ENCODE measurements at places on chromosomes 7 and 10. TPM values are rescaled to one million over a fixed set of nuclear protein-coding genes. Genes with fewer than 3 reads are reported as not detected.

GRCh38 chr7:37549076-37549931, 100.6 kb upstream of the ELMO1 start:
- no peak for ATAC-seq

- ATAC-seq = no peak
Measured at GRCh38 chr7:604884-605531, 85.4 kb upstream of the PDGFA start.

DNA sequence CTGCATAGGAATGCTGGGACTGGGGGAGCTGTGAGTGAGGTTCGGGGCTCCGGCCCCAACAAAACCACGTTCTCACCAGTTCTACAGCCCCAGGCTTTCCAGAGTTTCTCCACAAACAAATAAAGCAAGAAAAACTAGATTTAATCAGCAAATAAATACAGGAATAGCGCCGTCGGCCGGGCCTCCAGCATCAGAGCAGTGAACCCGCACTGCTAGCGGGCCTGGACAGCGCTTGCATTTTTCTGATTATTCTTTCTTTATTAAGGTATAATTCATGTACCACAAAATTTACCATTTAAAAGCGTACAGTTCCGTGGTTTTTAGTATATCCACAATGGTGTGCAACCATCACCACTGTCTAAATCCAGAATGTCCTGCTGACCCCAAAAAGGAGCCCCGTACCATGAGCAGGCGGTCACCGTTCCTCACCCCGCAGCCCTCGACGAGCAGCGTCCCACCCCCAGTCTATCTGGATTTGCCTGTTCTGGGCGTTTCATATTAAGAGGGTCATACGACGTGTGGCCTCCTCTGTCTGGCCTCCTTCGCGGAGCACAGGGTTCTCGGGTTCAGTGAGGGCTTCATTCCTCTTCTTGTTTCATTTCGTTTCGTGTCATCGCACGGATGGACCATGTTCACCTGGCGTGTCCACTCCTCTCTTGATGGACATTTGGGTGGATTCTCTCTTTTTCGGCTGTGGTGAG, 35.5 kb upstream of the FOXL3 start:
- ATAC-seq = no peak

- no peak for ATAC-seq
Measured at GRCh38 chr10:14571866-14572507, 202.7 kb downstream of the FAM107B start.

- ATAC-seq = no peak
Measured at GRCh38 chr10:84340187-84340586, 11.8 kb downstream of the CCSER2 start.

- no peak for ATAC-seq
Measured at GRCh38 chr7:128025380-128025779, 5.9 kb downstream of the LRRC4 start.

DNA sequence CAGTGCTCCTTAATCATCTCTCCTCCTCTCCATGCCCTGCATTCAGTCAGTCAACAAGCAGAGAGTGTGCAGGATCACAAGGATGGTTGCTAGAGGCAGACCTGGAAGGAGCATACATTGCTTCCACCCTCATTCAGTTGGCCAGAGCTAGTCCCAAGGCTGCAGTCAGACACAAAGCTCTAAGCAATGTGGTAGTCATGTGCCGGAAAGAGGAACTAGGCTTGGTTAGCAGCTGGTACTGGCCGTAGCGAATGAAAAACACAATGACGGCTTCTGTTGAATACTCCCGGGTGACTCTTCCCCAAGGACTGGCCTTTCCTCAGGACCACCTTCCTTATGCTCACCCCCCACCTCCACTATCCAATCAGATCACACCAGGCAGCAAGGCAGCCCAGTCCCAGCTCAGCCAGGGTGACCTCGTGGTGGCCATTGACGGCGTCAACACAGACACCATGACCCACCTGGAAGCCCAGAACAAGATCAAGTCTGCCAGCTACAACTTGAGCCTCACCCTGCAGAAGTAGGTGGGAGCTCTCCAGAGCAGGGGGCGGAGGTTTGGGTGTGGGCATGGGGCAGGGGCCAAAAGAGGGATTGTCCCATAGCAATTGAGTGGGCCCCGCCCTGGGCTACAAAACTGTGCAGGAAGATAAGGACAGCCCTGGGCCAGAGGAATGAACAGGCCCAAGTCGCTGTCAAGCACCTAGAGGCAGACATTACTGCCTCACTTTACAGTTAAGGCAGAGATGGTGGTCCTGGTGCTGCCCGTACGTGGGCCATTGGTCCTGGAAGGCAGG, 10.9 kb downstream of the LDB3 start:
- ATAC-seq = no peak

GRCh38 chr7:130273933-130274255, 7.2 kb downstream of the CPA2 start:
- ATAC-seq = peak; percentile 53

GRCh38 chr7:149414171-149414570, 46.7 kb downstream of the ZNF777 start:
- ATAC-seq = no peak

- no peak for ATAC-seq
Measured at GRCh38 chr10:1054684-1055083, 1.5 kb upstream of the WDR37 start.

- no peak for ATAC-seq
Measured at GRCh38 chr7:131655866-131656265, 99.4 kb upstream of the PODXL start.

- no peak for ATAC-seq
Measured at GRCh38 chr7:63077841-63078240, 920.8 kb upstream of the ZNF722 start.

GRCh38 chr7:28078036-28078901, 102.3 kb downstream of the JAZF1 start:
- no peak for ATAC-seq

GRCh38 chr7:51824050-51824449, 507.4 kb upstream of the COBL start:
- ATAC-seq = no peak

GRCh38 chr10:101065481-101066145, 3.8 kb downstream of the KAZALD1 start:
- no peak for ATAC-seq

- ATAC-seq = no peak
Measured at GRCh38 chr7:133993547-133993946, 133.6 kb upstream of the LRGUK start.

DNA sequence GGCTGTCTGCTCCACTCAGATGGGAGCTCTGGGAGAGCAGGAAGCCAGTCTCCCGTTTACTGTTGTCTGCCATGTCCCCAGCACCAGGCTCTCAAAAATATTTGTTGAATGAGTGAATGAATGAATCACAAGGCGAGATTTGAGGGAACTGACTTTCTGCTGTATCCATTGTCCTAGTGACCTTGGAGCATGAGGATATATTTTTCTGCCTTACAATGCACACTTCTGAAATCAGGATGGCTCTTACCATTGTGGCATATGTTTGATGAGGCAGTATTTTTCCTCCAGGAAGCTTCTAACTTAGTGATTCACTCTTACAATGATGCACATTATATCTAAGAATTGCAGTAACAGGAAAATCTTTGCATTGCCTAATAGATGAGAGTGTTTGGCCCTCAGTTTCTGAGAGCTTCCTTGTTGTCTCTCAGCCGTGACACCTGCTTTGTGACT, 136.4 kb downstream of the RPS24 start:
- ATAC-seq = no peak

DNA sequence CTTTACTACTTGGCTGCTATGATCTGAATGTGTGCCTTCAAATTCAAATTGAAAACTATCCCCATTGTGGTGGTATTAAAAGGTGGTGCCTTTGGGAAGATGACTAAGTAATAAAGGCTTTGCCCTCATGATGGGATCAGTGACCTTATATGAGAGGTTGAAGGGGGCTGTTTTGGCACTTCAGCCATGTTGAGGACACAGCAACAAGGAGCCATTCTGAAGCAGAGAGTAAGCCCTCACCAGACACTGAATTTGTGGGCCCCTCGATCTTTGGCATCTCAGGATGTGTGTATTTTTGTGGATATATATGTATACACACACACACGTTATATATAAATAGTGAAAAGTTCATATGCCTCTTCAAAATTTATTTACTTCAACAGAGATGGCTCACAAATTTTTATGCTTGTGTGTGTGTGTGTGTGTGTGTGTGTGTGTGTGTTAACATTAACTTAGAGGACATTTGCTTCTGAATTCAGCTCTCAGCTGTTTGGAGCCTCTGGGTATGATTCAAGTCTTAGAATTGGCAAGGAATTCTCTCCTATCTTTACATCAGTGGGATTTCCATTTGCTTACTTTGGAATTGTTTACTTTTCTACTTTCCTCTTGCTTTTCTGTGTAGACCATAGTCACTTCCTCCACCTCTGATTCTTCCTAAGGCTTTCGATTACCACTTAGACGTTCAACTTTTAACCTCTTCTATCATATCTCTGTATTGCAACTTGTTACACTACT, 66.6 kb downstream of the MAGI2 start:
- ATAC-seq = no peak

DNA sequence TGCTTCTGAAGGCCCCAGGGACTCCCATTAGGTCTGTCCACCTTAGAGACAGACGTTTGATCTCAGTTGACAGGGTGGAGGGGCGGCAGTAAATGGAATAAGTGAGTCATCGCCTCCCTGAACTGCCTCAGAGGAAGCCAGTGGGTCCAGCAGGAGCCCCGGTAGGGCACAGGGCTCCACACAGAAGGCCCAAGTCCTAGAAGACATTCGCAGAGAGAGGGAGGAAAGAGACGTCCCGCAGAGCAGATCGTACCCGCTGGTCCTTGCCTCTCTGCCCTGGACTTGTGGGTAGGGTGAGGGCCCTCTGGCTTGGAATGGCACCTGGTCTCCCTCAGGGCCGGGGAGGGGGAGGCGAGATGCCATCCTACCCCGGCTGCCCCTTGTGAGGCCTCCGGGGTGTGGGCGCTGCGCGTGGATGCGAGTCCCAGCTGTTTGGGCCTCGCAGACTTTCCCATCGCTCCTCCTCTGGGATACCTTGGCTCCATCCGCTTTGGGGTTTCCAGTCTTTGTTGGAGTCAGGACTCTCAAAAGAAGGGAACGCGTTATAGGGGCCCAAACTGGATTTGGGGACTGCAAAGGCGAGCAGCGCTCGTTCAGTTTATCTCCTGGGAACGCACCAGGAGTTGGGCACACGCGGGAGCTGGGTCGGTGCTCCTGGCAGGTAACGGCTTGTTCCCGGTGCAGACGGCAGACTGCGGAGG, 5.1 kb downstream of the TLX1 start:
- ATAC-seq = no peak

DNA sequence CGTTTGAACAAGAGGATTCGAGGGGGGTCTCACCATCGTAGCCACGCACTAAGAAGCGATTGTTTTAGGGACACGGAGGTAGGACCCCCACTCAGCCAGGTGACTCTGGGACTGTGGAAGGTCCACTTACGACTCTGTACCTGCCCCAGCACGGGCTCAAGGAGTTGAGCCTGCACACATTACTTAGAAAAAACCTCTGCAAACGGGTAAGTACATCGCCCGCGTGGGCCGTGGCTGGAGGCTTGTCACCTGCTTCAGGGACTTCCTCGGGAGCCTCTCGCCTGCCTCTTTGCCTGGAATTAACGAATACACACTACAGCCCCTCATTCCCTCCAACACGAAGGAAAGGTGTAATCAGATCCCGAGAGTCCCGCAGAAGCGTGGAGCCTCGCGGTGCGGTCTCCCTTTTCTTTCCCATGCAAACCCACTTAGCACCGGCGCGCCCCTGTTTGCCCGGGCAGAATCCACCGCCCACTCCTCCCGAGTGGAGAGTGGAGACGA, 826 bp downstream of the PODXL start:
- ATAC-seq = no peak

DNA sequence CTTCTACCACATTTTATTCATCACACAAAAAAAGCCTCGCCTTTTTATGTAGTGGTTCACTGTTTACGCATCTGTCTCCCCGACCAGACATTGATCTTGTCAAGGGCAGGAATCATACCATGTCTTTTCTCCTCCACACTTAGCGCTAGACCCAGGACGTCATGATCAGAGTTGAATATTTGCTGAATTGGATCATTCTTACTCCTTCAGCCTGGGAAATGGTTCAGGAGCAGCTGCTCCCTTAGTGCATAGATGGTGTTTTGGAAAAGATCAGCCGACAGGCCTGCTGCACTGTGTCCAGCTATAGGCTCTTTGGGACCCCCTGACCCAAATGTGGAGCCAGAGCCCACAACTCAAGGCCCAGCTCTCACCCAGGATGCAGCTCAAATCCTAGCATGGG, 249.1 kb upstream of the TMEM72 start:
- no peak for ATAC-seq

- ATAC-seq = no peak
Measured at GRCh38 chr7:73577627-73578341, 595 bp downstream of the TBL2 start.

GRCh38 chr10:34219753-34220548, 595.1 kb downstream of the PARD3 start:
- ATAC-seq = no peak

DNA sequence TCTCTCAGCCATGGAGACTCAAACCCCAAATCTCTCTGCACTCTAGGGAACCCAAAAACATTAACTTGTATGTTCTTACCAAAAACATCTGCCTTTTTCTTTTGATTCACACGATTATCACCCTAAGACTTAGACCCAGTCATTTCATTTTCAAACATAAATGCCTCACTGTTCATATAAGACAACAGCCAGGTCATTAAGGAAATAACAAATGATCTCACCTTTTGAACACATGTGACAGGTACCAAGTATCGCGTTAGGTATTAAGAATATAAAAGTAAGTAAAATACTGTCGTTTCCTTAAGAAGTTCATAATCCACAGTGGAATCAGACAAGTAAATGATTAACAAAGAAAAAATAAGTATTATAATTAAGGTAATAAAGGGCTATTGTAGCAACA, 8.8 kb downstream of the TM9SF3 start:
- no peak for ATAC-seq

- ATAC-seq = no peak
Measured at GRCh38 chr7:147885869-147886268, 704.7 kb upstream of the C7orf33 start.

- ATAC-seq = no peak
Measured at GRCh38 chr10:92064506-92064905, 140.9 kb downstream of the BTAF1 start.

DNA sequence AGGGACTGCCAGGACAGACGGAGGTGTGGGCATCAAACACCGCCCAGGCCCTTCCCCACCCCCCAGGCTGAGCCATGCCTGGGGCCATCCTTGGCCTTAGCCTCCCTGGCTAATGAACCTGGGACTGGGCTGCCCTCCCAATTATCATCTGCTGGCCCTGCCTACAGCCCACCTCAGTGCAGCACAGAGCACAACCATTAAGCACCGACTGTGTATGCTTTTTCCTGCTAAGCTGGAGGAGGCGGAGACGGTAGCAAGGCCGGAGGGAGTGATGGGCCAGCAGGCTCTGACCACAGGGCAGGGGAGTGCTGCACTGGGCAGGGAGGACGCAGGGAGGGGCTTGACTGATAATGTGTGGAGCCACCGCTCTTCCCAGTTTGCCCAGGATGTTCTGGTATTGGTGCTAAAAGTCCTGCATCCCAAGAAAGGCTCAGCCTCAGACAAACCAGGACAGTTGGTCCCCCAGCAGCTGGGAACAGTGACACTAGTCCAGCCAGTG, 72.0 kb downstream of the C10orf143 start:
- no peak for ATAC-seq

Gene CHCHD2
- total RNA-seq = 414 TPM

Gene WNT2
- total RNA-seq = 1.3 TPM

Gene LZTS2
- 135 TPM for total RNA-seq

Gene NIPSNAP2
- 92.3 TPM for total RNA-seq

Gene UPK3B
- total RNA-seq = 0.40 TPM

Gene CALN1
- total RNA-seq = 0.04 TPM

Gene UCN3
- total RNA-seq = not detected

Gene FAM24A
- total RNA-seq = not detected

Gene PRF1
- total RNA-seq = not detected

Gene TMEM196
- total RNA-seq = not detected

Gene CAMK2B
- 0.27 TPM for total RNA-seq

Gene LFNG
- total RNA-seq = 9.1 TPM

Gene ZNF117
- 5.7 TPM for total RNA-seq
